Stimulated activated CD4-positive, alpha-beta T cell treated with anti-CD3 and anti-CD28 coated beads, Interleukin-1b, Interleukin-23, amount 100 ng/mL, for 1 hour (primary cell): ENCODE measurements at places on chromosomes 3 and 15.

- DNase-seq = no peak
Measured at GRCh38 chr3:31142139-31142538, 247.7 kb upstream of the GADL1 start.

- no peak for DNase-seq
Measured at GRCh38 chr3:197547306-197548011, 8.3 kb downstream of the BDH1 start.

GRCh38 chr3:45487508-45487907, 99.1 kb downstream of the LARS2 start:
- DNase-seq = no peak

- no peak for DNase-seq
Measured at GRCh38 chr3:193174140-193174539, 66.9 kb upstream of the PLAAT1 start.

- no peak for DNase-seq
Measured at GRCh38 chr15:38085931-38086568, 151.6 kb downstream of the TMCO5A start.
